ENCODE measurements at places on chromosomes 12 and 14. TPM values are rescaled to one million over a fixed set of nuclear protein-coding genes. Genes with fewer than 3 reads are reported as not detected.
A peak's percentile ranks its signal among the peaks of the same experiment; 100 is the strongest.

GRCh38 chr14:106850913-106851825 lies 1324.8 kb downstream of the TMEM121 start:
- DNase-seq: no peak

DNA sequence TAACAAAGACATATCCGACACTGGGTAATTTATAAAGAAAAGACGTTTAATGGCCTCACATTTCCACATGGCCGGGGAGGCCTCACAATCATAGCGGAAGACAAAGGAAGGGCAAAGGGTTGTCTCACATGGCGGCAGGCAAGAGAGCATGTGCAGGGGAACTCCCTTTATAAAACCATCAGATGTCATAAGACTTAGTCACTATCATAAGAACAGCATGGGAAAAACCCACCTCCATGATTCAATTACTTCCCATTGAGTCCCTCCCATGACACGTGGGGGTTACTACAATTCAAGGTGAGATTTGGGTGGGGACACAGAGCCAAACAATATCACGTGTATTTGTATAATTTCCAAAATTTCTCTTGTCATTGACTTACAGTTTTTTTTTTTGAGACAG lies 5.5 kb upstream of the LMNTD1 start:
- DNase-seq: no peak

- no peak for DNase-seq
These were observed 268.3 kb downstream of the C12orf50 start for GRCh38 chr12:87760943-87761342.

DNA sequence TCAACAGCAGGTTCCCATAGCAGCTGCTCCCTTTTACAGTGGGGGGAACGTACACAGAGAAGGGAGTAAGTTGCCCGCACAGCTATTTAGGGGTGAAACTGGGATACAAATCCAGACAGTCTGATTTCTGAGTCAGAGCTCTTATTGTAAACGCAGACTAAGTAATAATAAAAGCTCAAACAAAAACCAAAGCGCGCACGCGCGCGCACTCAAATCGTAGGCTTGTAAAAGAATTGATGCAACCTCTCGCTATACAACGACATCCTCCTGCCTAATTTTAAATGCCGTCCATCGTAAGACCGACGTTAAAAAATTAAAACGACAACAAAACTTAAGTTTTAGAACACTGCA lies 747 bp upstream of the DACT1 start:
- no peak for DNase-seq

GRCh38 chr12:57875753-57876547 lies 29.4 kb upstream of the CTDSP2 start:
- no peak for DNase-seq

DNA sequence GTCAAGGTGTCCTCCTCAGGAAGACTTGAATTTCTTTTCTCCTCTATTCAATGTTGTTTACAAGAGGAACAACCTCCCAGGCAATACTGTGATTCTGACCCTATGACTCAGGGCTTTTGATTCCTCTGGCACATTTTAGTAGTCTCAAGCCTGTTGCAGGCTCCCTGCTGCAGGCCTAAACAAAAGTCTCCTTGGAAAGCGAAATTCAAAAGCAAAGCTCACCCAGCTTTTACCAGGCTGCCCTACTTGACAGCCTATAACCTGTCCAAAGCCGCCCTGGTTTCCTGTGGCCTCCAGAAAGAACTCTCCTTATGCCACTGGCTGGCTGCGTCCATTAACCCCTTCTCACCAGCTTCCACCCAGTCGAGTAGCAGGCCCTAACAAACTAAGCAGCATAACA lies 11.6 kb downstream of the FGD6 start:
- DNase-seq: no peak

- DNase-seq: no peak
These were observed 31.7 kb downstream of the TNFAIP2 start for GRCh38 chr14:103155010-103155409.

- DNase-seq: no peak
These were observed 53.3 kb upstream of the NCOR2 start for GRCh38 chr12:124620606-124621295.

- peak; percentile 81 for DNase-seq
These were observed 42.2 kb downstream of the TAOK3 start for GRCh38 chr12:118330421-118331018.

DNA sequence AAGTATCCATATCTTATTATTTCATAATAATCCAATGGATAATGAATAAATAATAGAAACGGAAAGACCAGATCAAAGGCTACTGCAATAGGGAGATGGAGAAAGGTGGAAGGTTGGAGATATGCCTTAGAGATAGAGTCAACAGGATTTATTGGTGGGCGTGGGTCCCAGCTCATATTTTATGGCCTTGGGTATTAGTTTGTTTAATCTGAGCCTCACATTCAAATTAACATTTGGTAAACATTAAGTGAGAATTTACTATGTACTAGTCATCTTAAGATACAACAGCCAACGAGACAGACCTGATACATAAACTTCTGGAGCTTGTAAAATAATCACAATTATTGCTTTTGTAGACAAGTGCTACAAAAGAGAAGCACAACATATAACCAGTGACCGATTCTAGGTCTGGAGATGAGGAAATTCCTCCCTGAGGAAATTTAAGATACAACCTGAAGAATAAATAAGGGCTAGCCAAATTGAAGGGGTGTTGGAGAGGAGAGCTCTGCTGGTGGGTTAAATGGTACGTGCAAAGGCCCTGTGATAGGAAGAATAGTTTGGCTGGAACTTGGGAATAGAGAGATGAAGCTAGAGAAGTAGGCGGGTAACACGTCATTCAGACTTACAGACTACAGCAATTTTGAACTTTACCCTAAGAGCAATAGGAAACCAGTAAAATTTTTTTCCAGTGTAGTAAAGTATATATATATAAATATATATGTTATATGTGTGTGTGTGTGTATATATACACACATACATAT lies 16.1 kb downstream of the LTBR start:
- DNase-seq: no peak

Gene B4GALNT1
- 32.2 TPM for total RNA-seq

Gene GPR84
- not detected for total RNA-seq

Gene IFI27
- 1.3 TPM for total RNA-seq

Gene FOXG1
- 3.0 TPM for total RNA-seq

Gene UNC119B
- 22.2 TPM for total RNA-seq

Gene KRT6C
- total RNA-seq: not detected

All from K562 (cell line).